ENCODE measurements at places on chromosomes 5 and 9.

DNA sequence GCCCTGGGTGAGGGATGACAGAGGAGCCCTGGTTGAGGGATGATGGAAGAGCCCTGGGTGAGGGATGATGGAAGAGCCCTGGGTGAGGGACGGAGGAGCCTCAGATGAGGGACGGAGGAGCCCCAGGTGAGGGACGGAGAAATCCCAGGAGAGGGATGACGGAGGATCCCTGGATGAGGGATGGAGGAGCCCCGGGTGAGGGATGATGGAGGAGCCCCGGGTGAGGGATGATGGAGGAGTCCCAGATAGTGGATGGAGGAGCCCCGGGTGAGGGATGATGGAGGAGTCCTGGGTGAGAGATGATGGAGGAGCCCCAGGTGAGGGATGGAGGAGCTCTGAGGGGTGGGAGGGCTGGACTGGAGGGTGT, 10.9 kb downstream of the PHF2 start:
- DNase-seq: no peak

DNA sequence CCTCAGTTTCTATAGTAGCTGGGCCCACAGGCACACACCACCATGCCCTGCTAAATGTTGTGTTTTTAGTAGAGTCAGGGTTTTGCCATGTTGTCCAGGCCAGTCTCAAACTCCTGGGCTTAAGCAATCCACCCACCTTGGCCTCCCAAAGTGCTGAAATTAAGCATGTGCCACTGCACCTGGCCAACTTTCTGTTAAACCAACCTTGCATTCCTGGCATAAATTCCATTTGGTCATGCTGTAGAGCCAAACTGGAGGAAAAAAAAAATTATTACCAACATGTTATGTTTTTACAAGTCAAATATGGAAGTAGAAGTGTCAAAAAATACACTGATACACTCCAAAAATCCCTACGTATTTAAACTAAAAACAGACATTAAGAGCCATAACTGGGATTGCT, 54.1 kb downstream of the ERMP1 start:
- no peak for DNase-seq

- DNase-seq: no peak
These were observed 1.4 kb downstream of the MZB1 start for GRCh38 chr5:139388198-139388821.

- DNase-seq: no peak
These were observed 179.7 kb upstream of the HAPLN1 start for GRCh38 chr5:83900306-83900705.

DNA sequence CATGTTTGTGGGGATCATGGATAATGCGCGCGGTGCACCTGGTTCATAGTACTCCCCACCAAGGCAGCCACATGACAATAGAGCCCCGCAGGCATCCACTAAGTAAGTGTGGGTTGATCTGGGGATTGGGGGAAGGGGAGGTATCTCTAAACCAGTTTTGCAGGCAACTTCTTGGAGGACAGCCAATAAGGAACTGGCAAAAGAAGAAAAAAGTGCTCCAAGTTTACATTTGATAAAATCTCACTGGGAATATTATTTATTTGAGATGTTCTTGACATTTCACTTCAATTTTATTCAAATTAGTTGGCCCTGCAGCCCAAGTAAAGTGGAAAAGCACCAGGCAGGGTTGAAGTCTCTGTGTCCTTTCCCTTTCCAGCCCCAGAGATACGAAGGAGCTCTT, 8.5 kb downstream of the FBP1 start:
- no peak for DNase-seq

GRCh38 chr9:113587471-113588031, 124.0 kb downstream of the RGS3 start:
- no peak for DNase-seq

- no peak for DNase-seq
These were observed 26.0 kb upstream of the C9orf72 start for GRCh38 chr9:27599102-27599869.

DNA sequence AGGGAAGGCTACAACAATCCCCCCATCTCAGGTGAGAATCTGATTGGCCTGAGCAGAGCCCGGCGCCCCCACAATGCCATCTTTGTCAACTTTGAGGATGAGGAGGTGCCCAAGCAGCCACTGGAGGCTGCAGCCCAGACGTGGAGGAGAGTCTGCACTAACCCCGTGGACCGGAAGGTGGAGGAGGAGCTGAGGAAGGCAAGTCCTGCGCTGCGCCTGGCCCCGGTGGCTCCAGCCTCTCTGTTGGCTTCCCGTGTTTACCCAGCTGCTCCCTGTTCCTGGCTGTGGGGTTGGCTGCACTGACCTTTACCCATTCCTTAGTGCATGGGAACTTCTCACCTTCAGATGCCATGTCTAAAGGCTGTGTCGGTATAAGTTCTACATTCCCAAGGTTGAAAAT, 11.0 kb upstream of the CEL start:
- no peak for DNase-seq

DNA sequence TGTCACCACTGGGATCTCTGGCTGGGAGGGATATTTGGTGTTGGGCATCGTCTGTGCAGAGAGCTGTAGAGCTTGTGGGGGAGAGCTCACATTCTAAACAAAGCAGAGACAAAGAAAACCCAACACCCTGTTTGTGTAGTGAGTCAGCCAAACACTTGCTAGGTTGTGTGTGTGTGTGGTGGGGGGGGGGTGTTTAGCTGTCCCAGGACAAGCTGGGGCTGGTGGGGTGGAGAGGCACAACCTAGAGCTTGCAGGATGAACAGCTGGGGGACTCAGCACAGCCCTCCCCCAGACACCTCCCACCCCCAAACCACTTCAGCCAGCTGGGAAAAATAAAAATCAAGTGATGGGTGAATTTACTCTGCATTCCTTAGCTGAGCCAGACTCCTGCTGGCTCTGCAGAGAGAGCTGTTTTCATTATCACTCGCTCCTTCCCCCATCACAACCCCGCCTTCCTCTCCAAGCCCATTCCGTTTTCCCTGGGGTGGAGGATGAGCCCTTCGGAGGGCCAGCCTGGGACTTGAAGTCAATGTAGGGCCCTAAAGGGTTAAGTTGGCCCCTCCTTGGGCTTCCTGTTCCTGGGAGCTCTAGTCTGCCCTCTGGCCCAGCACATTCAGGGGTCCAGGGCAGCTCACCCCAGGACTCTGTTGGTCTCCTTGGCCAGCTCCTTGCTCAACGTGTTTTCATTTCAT, 2.6 kb downstream of the OLFML2A start:
- no peak for DNase-seq

DNA sequence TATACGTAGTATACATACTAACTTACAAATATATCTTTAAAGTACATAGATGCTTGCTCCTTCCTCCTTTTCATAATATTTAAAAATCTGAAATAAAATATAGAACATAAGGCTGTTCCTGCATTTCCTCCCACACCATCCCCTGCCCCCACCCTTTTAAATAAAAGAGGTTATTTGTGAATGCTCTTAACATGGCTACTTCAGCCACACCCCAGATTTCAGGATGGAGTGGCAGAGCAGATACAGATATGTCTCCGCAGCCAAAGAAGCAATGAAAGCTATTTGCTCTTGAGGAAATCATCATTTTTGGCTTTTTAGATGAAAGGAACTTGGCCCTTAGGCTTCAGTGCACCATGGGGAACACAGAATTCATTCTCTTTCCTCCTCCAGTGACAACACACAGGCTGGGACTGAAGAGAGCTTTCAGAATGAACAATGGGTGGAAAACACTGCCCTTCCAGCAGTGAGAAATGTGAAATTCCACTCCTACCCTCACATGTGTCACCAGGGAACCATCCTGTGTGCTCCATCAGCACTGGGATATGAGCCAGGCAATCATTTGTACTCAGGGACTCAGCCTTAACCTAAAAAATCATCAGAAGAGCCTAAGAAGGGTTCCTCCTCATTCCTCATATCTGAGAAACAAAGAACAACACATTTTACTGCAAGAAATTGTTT, 134.3 kb downstream of the PPP2R2B start:
- no peak for DNase-seq

DNA sequence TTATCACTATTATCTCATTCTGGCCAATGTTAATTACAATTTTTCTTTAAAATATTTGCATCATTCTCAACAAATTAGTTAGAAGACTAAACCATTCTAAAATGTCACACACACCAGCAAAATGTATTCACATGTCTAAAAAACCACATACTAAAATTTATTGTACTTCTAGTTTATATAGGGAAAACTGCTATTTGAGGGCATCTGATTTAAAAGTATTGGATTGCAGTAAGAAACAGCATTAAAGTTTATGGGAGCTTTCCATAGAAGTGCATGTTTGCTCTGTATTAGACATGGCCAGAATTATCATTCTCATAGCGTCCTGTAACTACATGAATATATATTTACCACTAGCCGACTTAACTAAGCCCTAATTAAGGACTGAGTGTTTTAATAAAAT, 150.3 kb downstream of the PBX3 start:
- no peak for DNase-seq

DNA sequence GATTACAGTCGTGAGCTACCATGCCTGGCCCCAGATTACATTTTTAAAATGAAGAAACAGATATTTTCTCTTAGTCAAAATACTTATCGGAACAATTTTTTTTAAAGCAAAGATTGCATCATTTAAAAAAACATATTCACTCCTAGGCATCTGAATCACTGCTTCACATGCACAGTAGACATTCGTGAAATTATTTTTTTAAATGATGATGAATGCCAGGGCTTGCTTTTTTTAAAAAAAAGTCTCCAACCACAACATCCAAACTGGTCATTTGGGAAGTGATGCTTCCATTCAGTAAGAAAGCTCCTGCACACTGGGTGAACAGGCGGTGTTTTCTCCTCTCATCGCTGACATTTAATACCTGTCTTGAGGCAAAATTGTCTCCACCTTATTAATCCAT, 223.0 kb upstream of the DMRT1 start:
- no peak for DNase-seq

- no peak for DNase-seq
These were observed 338.9 kb upstream of the ACO1 start for GRCh38 chr9:32045513-32045912.

Data from stimulated activated CD4-positive, alpha-beta T cell treated with anti-CD3 and anti-CD28 coated beads, Interleukin-1b, Interleukin-23, amount 100 ng/mL, for 1 hour (primary cell).